Effector CD8-positive, alpha-beta T cell (primary cell): ENCODE measurements at places on chromosomes 1 and 21.

GRCh38 chr1:27363766-27364695, 2.7 kb downstream of the MAP3K6 start:
- no peak for DNase-seq

DNA sequence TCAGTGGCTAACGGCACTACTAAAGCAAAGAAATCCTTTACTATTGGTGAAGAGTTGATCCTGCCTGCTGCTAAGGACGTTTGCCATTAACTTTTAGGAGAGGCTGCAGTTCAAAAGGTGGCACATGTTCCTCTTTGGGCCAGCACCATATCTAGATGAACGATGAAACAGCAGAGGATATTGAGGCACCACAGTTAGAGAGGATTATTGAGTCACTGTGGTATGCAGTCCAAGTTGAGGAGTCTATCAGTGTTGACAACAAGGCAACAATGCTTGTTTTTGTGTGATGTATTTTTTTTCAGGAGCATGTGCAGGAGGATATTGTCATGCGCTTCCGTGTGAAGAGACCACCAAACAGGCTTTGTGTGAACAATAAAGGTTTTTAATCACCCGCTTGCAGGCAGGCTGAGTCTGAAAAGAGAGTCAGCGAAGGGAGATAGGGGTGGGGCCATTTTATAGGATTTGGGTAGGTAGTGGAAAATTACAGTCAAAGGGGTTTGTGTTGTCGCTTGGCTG, 80.9 kb downstream of the UCHL5 start:
- no peak for DNase-seq

- DNase-seq, result no peak
Observed at GRCh38 chr21:30354308-30355005, 6.1 kb upstream of the KRTAP23-1 start.

DNA sequence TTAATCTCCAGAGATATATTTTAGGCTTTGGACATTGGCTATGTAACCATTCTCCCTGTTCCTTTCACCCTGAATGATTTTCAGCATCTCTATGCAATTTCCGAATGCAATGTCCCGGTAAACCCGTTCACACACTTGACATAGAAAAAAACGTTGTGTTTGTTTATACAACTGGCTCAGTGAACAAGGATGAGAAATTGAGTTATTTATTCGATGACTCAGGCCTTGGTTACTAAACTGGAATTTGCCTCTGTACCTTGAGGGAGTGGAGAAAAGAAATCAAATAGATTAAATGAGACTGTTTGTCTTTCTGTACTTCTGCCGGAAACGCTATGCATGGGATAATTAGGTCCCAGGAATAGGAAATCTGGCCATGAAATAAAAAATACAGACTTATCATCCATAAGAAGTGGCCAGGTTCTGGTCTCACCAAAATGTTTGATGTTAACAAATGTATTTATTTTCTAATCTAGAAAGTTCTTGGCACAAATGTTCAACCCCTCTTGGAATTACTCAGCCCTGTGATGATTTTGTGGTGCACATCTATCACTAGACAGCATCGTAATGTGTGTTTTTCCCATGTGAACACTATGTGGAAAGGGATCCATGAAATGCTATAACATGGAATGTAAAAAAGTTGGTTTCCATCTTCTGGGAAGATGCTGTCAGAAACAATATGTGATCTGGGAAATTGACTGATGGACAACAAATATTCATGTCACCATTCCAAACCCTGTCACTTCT, 253.9 kb downstream of the DUSP10 start:
- DNase-seq, result no peak

DNA sequence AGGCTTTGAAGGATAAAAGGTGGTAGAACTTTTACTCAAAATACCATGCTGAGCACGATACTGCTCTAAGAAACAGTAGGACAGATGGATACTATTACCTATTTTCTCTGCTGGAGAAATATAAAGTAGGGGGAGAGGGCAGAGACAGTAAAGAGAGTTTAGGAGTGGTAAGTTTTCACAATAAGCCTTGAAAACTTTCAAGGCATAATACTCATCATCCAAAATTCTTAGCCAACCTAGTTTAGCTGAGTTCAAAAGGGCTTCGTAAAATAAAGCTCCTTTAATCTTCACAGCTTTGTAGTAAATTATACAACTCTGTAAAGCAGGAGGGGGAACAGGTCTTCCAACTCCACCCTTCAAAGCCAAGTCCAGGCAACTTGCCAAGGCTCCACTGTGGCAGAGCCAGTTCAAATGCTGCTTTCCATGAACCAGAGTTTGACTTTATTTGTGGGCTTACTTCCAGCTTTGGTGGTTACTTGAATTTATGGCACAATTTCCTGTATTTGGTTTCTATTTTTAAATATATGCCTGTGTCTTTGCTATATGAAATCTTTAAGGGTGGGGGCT, 15.5 kb downstream of the TEX38 start:
- DNase-seq, result no peak

GRCh38 chr1:153057375-153057774, at the start of gene SPRR2A:
Gene SPRR2A, minus strand, starts transcription at chr1:153057512. Its CDS starts 777 bp downstream, at chr1:153056735.
- no peak for DNase-seq

GRCh38 chr1:158422212-158422611, 3.8 kb downstream of the OR10K2 start:
- DNase-seq, result no peak

GRCh38 chr1:157000686-157001085, 44.9 kb downstream of the ARHGEF11 start:
- no peak for DNase-seq

GRCh38 chr1:27031235-27032118, 18.8 kb upstream of the TENT5B start:
- DNase-seq, result no peak

DNA sequence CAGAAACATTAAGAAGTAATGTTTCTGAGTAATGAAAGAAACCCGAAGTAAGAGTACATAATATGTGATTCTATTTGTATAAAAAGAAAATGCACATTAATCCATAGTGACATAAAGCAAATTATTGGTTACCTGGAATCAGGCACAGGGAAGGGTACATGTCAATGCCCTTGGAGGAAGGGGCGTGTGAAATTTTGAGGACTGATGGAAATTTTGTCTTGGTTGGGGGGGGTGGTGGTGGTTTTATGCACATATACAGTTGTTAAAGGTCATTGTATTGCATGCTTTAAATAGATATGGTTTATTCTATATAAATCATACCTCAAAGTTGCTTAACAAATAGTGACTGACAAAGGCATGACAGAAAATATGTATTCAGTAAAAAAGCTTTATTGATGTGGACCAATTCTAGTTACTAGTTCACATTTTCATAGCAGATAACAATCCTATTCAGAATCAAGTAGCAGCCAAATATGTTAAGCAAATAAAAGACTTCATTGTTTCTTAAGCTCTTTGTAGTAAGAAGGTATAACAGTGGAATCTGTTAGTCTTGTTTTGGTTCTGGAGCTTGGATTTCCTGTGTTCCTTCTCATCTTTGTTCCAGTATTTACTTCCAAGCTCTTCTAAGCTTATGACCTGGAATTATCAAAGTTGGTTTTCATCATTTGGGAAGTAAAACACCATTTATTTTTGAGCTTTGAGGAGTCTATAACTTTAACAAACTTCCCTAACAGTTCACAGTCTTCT, 15.1 kb downstream of the BACH1 start:
- no peak for DNase-seq

DNA sequence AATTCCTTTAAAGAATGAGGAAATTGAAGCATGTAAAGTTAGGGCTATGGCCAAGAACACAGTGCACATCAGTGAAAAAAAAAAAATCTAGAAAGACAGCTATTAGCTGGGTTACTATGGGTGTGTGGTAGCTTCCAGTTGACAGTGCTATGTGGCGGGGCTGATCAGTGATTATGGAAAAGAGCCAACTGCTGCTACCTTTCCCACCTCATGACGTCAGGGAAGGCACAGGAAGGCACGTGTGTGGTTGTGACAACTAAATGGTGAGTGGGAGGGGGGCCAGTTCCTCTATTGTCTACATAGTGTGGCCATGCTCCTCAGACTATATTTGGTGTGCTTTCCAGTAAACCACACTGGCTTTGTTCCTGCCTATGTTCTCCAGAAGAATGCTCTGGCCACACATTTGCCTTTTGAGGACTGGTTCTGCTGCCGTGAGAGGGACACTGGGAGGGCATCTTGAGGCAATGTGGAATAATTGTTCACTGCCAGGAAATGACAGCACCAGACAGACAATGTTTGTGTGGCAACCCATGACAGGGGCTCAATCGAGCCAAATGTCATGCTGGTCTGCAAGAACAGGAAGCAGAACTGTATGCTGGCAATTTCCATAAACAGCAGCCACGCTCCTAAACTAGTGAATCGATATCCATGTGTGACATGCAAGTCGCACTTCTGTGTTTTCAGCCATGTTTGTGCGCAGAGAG, 3.0 kb upstream of the SDE2 start:
- DNase-seq, result peak; percentile 44

DNA sequence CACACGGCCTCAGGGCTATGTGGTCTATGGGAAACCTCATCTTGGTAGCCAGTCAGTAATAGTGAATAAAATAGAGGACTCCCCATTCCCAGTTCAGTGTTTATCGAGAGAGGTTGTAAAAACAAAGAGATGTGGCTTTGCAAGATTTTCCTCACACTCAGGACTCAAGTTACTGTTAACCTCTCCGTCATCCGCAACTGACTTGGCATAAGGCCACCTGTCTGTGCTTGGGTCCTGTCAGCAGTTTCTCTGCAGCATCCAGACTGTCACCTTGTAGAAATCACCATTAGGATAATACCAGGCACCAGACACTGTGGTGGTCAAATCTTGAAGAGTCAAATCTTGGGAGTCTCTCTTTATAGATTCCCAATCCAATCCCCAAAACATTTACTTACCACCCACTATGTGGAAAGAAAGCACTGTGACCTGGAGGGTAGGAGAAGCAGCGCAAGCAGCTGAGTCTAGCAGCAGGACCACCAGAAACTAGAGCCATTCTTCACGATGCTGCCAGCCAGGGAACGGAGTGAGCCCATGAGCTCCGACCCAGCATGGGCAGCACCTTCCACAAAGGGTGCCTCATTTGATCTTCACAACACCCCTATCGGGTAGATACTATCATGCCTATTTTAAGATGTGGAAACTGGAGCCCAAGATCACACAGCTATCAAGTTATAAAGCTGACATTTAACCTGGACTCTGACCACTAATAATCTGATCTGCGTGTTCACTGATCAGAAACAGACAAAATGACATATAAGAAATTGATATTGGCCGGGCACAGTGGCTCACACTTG, 5.6 kb upstream of the GPR25 start:
- DNase-seq, result no peak

DNA sequence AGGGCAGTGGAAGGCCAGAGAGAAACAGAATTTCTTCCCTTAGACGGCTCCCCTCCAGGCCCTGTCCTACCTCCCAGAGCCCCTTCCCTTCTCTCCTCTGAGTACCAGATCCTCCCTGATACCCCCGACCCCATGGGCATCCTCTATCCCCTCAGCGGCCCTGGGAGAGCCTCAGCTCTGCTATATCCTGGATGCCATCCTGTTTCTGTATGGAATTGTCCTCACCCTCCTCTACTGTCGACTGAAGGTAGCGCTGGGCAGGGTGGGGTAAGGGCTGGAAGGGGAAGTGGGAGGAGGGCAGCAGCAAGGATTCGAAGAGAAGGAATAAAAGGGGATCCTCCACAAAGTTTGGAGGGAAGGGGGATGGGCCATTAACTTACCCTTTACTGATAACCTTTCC, 2.7 kb downstream of the FCER1G start:
- no peak for DNase-seq

- DNase-seq, result no peak
Observed at GRCh38 chr1:107899655-107900054, 65.3 kb downstream of the VAV3 start.

GRCh38 chr1:94530373-94530878, 11.1 kb downstream of the F3 start:
- no peak for DNase-seq

GRCh38 chr1:154714052-154714623, 106.2 kb upstream of the ADAR start:
- DNase-seq, result no peak

DNA sequence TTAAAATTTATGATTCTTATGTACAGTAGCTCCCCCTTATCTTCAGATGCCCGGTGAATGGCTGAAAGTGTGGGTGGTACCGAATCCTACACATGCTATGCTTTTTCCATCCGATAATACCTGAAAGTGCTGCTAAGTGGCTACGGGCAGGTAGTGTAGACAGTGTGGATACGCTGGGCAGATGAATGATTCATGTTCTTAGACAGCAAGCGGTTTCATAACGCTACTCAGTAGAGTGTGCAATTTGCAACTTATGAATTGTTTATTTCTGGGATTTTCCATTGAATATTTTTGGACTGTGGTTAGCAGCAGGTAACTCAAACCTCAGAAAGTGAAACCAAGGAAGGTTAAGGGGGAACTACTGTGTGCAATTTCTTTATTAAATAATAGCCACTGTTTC, 7.5 kb downstream of the PCP4 start:
- no peak for DNase-seq

- no peak for DNase-seq
Observed at GRCh38 chr21:36377391-36377842, 7.8 kb upstream of the CHAF1B start.

GRCh38 chr1:11860083-11860482, 1.3 kb upstream of the NPPB start:
- no peak for DNase-seq

- no peak for DNase-seq
Observed at GRCh38 chr1:22399421-22400091, 52.1 kb upstream of the ZBTB40 start.

DNA sequence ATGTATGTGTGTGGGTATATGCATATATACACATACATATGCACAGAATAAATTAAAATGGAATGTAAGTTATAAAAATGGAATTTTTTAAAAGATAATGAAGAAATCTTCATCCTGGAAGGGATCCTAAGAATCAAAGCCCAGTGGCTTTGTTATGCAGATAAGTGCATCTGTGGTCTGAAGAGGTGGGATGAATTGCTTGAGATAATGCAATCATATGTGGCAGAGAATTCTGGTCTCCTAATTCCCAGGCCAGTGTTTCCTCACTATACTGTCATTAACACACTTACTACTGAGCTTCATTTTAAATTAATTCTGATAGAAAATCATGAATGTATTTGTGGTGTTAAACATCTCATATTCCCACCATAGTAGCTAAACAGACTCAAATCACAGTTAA, 86.7 kb upstream of the PRMT6 start:
- DNase-seq, result no peak

- no peak for DNase-seq
Observed at GRCh38 chr1:91507328-91507727, 6.7 kb downstream of the CDC7 start.

DNA sequence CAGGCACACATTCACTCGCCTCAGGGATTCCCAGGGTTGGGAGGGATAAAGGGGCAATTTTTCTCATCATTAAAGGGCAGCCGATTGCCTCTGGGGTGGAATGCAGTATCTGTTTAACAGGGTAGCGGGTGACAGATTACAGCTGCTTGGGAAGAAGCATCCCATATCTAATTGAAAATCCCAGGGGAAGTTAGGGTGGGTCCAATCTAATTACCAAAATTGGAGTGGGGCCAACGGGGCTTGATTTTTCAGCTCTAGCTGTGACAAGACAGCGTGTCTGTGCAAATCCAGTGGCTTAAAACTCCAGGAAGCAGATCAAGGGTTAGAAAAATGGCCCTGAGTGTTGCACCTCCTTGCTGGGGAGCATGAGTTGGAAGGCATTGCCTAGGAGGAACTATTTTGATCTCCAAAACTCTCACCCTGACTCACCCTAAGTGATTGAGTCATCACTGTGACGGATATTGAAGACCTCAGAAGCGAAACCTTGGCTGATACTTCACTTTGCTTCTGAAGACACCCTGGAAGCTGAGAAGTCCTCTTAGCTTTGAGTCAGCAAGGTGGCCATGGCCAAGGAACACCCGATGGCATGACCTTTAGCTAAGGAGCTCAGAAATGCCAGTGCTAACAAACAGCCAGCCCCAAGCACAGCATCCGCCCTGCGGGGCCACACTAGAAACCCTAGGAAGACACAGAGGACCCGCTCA, 46.0 kb downstream of the GRHL3 start:
- no peak for DNase-seq
